Stimulated activated CD4-positive, alpha-beta T cell treated with anti-CD3 and anti-CD28 coated beads, TNF-alpha, amount 100 ng/mL, for 1 hour (primary cell): ENCODE measurements at places on chromosomes 7 and 10.

DNA sequence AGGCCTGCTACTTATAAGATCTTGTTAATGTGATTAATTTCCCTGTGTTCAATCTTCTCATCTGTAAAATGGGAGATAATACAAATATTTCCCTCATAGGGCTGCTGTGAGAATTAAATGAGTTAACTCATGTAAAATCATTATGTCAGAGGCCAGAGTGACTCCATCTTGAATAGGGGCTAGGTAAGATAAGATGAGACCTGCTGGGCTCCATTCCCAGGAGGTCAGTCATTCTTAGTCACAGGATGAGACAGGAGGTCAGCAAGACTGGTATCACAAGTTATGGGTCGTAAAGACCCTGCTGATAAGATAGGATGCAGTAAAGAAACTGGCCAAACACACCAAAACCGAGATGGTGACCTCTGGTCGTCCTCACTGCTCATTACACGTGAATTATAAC, 200.7 kb downstream of the CYP26A1 start:
- no peak for DNase-seq

DNA sequence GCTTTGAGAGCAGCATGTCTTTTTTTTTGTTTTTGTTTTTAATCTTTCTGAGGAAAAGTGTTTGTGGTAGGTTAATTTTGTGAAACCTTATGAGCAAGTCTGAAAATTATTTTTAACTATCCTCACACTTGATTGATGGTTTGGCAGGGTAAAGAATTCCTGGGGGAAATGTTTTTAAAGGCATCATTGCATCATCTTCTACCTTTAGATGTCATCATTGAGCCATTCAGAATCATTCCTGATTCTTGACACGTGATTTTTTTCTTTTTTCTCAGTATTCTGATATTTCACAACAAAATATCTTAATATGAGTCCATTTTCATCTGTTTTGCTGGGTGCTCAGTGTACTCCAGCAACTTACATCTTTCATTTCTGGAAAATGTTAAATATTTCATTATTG, 28.3 kb downstream of the PALS2 start:
- DNase-seq: no peak

- no peak for DNase-seq
Measured at GRCh38 chr7:29190349-29191045, 4.1 kb upstream of the CHN2 start.

DNA sequence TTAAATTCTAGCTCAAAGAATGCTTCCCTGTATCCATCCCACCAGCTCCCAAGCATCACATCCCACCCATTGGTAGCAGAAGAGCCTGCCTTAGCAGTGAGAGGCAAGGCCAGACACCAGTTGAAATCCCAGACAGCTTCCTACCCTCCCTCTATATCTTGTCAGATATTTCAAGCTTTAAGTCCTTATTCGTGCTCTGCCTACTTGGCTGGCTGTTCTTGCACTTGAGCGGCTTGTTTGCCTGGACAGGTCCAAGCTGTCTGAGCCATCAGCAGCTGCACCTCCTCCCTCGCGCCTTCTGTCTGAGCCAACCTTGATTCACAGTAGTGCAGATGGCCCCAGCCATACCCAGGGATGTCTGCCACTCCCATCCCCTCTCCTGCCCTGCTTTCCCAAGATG, 16.4 kb downstream of the LRRC4 start:
- no peak for DNase-seq

- DNase-seq: no peak
Measured at GRCh38 chr10:100826983-100827818, 81.8 kb downstream of the PAX2 start.

DNA sequence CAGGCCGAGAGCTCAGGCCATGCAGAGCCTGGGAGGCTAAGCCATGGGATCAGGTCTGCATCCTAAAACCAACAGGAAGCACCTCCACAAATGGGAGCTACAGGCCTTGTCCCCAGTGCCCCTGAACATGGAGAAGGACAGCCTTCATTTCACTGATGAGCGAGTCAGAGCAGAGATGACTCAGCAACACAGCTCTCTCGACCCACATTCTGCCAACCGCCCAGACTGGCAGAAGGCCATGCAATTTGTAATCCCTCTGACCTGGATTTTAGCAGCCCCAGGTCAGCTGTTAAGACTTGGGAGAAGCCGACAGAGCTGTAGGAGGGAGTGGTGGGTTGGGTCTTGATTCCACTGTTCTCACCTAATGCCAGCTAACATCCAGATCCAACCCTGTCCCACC, 25.5 kb downstream of the VOPP1 start:
- DNase-seq: no peak

- DNase-seq: no peak
Measured at GRCh38 chr7:27178366-27178765, 4.2 kb upstream of the HOXA10 start.

DNA sequence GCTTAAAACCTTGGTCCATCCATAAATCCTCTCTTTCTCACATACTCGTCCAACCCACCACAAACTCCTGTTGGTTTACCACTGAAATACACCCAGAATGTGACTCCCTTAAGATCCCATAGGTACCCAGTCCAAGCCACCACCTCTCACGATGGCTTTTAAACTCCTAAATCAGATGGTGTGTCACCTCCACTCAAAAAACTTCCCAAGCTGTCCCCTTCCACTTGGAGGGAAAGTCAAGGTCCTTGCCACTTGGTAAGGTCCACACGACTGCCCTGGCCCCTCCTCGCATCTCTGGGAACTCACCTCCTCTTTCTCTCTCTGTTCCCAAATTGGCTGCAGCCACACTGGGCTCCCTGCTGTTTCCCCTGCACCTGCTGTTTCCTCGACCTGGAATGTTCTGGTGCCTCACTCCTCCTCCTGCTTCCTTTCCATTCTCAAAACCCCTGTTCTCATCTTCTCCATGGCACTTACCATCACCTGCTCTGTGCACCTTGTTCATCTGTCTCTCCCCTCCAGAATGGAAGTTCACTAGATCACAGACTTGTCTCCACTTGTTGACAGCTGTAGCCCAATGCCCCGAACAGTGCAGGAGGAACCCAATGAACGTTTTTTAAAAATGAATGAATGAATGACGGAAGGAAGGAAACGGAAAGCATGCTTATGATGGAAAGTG, 23.0 kb downstream of the ZFAND2A start:
- DNase-seq: no peak

GRCh38 chr10:11773761-11774441, 31.7 kb downstream of the ECHDC3 start:
- DNase-seq: no peak

DNA sequence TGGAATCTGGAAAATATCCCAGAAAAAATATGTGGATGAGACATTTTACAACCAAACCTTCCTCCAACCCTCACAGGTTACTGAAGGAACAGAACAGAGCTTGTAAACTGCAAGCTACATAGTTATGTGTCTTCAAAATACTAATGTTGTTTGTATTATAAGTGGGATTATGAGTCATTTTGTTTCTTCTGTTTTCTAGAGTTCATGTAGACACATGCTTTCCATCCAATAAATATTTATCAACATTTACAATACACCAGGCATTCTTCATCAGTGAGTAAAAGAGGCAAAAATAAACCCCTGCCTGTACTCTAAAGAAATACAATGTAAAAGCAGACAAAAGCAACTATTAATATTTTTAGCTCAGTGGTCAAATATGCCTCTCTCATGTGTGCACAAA, 38.0 kb upstream of the TES start:
- DNase-seq: no peak

DNA sequence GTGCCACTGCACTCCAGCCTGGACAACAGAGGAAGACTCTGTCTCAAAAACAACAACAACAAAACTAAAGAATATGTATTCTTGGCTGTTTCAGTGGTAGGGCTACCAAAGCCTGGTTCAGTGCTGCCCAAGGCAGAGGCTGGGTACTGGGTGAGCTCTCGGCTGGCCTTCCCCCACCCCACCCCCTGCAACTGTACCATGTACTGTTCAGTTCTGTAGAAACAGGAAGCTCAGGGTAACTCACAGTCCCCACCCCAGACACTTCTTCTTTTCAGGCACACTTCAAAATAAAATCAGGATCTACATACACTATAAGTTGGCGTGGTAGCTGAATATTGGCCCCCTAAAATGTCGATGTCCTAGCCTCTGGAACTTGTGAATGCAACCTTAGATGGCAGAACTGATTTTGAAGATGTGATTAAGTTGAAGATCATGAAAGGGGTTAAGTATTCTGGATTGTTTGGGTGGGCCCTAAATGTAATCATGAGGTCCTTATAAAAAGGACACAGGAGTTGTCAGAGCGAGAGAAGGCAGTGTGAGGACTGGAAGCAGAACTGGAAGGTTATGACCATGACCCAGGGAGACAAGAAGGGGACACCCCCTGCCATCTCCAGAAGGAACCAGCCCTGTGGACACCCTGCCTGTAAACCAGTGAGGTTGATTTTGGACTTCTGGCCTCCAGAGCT, 31.2 kb downstream of the TBXAS1 start:
- DNase-seq: no peak

GRCh38 chr10:61642150-61642571, 20.6 kb upstream of the CABCOCO1 start:
- DNase-seq: no peak

DNA sequence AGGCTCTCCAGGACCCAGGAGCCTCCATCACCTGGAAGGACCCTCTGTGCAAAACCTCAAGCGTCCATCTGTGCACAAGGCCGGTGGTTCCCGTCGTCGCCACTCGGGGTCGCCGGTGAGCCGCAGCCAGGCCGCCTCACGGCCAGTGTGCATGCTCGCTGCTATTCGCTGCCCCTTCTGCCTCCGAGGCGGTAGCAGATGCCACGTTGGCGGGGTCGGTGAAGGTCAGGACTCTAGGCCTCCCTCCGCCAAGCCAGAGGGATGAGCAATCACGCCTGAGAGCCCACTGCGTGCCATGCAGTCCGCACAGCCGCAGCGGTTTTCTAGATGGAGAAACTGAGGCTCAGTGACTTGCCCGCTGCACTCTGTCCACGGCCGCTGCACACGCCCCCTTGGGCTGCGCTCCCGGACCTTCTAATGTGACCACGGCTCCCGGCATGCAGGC, 5.7 kb downstream of the UPK3B start:
- DNase-seq: no peak

DNA sequence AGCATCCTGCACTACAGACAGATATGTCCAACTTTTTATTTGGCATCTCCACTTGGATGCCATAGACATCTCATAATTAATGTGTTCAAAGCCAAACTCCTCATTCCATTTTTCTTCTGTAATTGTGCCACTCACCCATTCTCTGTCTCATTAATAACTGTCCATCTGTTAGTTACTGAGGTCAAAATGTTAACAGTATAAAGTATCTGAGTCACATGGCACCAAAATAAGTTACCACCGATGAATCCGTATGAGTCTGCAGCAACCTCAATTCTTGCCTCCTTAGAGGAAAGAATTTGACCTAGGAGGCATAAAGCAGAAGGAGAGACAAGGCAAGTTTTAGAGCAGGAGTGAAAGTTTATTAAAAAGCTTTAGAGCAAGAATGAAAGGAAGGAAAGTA, 16.5 kb upstream of the NT5C3A start:
- no peak for DNase-seq

GRCh38 chr10:86970162-86970981, 2.1 kb downstream of the ADIRF start:
- DNase-seq: no peak

DNA sequence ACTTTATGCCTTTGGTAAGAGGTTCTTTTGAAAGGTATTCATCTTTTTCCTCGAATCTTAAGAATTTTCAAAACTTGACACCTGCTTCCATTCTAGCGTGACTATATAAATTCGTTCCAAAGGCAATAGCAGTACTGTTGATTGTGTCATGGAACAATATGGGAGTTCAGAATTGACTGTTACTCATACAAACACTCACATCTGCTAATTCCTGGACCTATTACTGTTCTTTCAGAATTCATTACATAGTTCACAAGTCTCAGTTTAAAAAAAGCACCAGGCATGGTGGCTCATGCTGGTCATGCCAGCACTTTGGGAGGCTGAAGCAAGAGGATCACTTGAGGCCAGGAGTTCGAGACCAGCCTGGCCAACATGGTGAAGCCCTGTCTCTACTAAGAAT, 80.9 kb downstream of the CACNB2 start:
- DNase-seq: no peak

- DNase-seq: no peak
Measured at GRCh38 chr7:134004829-134005505, 122.2 kb upstream of the LRGUK start.

GRCh38 chr7:134458806-134459698, at the start of gene AKR1B1:
Gene AKR1B1, minus strand, starts transcription at chr7:134459100. Its CDS starts 38 bp downstream, at chr7:134459062.
- peak; percentile 72 for DNase-seq

DNA sequence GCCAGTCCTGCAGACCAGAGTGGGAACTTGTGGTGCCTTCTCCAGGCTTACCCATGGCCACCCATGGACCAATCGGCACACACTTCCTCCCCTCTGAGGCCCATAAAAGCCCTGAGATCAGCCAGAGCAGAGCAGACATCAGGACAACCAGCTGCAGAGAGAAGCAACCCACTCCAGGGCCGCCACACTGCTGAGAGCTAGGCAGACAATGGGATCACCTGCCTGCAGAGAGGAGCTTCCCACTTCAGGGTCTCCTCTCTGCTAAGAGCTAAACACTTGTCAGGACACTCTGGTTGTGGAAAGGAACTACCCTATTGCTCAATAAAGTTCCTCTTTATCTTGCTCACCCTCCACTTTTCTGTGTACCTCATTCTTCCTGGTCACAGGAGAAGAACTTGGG, 34.0 kb downstream of the C7orf25 start:
- no peak for DNase-seq

- no peak for DNase-seq
Measured at GRCh38 chr10:95644901-95645300, 11.6 kb downstream of the ALDH18A1 start.

GRCh38 chr10:113869789-113870188, 15.3 kb downstream of the NHLRC2 start:
- no peak for DNase-seq

- DNase-seq: no peak
Measured at GRCh38 chr7:49389871-49390479, 383.5 kb upstream of the VWC2 start.

- DNase-seq: no peak
Measured at GRCh38 chr10:97664282-97664850, 22.7 kb downstream of the AVPI1 start.

DNA sequence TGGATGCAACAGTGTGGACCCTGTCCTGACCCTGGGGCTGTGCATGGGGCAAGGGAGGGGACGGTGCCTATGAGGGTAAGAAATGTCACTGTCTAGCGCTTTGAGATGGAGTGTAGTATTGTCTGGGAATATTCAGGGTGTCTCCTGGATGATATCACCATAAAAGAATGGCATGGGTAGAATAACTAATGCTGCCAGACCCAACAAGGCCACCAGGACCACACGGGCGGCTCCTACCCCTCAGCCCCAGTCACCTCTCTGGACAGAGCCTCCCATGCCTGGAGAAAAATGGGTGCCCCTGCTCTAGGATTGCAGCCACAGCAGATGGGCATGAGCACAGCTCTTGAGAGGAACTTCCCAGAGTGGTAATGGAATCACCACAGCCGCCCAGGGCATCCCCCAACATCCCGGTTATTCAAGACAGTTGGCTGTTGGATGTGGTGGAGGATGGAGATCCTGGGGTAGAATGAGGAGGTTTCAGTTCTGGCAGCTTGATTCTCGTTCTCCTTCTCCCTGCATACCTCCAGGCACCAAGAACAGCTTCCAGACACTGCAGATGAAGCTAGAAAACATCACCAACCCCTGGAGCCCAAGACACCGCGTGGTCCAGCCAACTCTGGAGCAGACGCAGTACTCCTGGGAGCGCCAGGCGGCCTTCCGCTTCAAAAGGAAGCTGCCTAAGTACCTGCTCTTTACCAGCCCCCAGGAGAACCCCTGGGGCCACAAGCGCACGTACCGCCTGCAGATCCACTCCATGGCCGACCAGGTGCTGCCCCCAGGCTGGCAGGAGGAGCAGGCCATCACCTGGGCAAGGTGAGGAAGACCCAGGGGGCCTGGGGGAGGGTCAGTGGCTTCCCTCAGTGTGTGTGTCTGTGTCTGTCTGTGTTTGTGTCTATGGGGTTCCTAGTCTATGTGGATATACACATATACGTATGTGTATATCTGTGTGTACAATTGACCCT, 6.2 kb downstream of the AOC1 start:
- no peak for DNase-seq
